Activated T-cell treated with anti-CD3 and anti-CD28 coated beads, Interleukin-2, amount 50 U/mL, for 72 hours (primary cell): ENCODE measurements at places on chromosomes 6 and 20. TPM values are rescaled to one million over a fixed set of nuclear protein-coding genes. Genes with fewer than 3 reads are reported as not detected.

- DNase-seq: peak; percentile 79
These were observed 1.2 kb upstream of the C6orf62 start for GRCh38 chr6:24720131-24720603.

DNA sequence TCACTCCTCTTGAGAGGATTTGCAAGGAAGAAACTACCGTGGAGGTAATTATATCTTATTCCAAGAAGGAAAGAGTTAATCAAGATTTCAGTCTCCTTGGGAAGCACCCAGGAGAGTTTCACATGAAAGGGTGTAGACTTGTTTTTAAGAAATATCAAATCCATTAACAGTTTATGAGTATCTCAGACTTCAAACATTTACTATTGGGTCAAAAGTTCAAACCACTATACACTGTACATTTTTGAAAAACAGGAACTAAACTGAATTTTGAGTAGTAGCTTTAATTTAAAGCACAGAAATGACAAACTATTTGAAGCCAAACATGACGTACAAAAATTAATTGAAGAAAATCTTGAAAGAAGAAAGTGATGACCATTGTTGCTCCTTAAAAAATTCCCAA is 164.0 kb downstream of the FOXC1 start:
- DNase-seq: no peak

- no peak for DNase-seq
These were observed 724.6 kb downstream of the UTRN start for GRCh38 chr6:145009711-145010110.

- DNase-seq: no peak
These were observed 1.4 kb upstream of the MANBAL start for GRCh38 chr20:37288091-37288490.

GRCh38 chr20:51196991-51197651 is 174.2 kb upstream of the KCNG1 start:
- no peak for DNase-seq

DNA sequence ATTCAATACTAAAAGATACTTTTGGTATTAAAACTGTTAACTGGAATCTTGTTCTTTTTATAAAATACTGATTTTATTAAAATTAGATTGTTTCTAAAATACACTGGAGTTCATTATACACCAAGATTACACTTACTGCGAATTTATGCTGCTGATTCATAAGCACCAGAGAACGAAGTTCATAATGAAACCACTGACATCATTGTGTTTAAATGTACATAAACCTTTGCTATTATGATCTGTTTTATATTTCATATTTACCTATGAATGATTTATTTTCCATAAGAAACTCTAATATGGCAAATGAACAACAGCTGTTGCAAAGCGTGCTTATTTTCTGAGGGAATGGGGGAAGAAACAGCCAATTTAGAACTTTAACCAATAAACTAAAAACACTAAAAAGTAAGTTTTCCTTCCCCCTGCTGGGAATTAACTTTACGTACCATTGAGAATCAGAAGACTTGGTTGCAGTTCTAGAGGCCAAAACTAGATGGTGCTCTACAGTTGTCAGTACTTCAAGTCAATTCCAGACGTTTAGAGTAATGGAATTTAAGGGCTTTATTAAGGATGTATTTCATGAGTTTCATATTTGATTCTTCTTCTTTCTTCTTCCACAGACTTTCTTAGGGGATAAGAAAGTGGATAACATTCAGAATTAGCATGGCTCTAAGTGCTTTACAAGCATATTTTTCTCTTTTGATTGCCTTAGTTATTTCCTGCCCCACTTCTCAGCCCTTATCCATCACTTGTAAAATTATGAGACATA is 30.8 kb upstream of the COL19A1 start:
- DNase-seq: no peak

- DNase-seq: peak; percentile 7
These were observed 108.1 kb downstream of the TMEM200A start for GRCh38 chr6:130473886-130474285.

The FAM83C gene
- total RNA-seq: not detected

DNA sequence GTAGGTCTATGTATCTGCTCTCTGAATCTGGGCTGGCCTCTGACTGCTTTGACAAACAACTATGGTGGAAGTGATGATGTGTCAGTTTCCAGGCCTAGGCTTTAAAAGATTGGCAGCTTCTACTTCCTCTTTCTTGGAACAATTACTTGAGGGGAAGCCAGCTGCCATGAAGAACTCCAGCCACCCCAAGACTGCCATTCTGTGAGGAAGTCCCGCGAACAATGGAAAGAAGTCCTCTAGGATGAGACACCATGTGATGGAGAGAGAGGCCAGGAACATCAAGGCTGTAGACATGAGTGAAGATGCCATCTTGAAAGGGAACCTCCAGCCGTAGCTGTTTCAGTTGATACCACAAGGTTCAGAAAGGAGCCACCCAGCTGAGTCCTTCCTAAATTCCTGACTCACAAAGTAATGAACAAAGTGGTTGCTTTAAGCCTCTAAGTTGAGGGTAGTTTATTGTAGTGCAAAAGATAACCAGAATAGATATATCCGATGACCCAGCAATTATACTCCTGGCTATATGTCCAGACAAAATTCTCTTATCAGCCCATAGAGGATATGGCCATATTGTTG is 15.3 kb upstream of the TCF15 start:
- no peak for DNase-seq

The ZSWIM3 gene
- total RNA-seq: 6.5 TPM

The SYNE1 gene
- total RNA-seq: 38.9 TPM

The TMEM151B gene
- not detected for total RNA-seq

DNA sequence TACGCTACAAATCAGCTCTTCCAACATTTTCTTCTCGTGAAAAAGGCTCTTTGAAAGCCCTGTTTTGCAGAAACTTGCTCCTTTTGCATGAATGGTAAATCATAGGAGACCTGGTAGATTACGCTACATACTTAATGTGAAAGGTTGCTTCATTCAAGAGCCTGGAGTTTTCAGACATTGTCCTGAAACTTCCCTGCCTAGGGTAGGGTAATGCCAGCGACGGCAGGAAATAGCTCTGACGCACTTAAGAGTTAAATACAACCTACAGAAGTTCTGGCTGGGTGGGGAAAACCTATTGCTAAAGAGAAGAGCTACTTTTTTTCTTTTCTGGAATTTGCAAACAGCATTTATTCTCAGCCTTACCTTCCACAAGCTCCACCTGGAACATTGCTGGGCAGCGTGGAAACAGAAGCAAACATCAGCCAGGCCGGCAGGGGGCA is 144.5 kb downstream of the LPA start:
- DNase-seq: no peak

DNA sequence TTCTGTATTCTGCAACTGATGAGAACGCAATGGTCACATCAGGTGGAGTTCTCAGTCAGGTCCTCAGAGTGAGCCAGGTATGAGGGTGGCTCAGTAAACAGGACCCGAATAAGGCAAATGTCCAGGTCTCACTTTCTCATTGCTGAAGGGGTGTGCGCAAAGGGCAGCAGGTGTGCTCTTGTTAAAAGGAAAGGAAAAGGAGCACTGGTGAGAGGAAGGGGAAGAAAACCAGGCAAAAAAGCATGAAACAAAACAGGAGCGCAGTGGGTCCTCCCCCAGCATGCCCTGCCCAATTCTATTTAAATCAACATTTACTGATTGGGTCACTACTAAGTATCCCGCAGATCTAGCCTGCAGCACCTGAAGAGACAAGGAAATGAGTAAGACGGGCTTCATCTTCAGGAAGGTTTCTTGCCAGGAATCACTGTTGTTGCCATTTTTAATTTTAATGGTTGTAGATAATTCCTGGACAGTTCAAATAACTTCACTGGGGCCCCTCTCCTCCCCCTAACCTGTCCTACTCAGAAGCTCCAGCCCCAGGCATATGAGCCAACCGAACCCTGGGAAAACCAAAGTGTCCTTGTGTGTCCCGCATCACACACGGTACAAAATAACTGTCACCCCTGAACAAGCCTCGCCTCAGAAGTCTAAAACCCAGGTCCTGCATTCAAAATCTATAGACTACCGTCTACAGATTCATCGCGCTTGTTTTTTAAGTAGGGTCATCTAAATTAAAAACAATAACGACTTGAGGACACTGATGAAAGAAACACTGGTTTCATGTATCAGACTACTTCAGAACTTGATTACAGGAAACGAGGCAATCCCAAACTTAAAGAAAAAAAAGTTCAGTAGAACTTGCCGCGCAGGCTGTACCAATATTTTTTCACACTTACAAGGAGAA is 980 bp downstream of the MBOAT1 start:
- no peak for DNase-seq

DNA sequence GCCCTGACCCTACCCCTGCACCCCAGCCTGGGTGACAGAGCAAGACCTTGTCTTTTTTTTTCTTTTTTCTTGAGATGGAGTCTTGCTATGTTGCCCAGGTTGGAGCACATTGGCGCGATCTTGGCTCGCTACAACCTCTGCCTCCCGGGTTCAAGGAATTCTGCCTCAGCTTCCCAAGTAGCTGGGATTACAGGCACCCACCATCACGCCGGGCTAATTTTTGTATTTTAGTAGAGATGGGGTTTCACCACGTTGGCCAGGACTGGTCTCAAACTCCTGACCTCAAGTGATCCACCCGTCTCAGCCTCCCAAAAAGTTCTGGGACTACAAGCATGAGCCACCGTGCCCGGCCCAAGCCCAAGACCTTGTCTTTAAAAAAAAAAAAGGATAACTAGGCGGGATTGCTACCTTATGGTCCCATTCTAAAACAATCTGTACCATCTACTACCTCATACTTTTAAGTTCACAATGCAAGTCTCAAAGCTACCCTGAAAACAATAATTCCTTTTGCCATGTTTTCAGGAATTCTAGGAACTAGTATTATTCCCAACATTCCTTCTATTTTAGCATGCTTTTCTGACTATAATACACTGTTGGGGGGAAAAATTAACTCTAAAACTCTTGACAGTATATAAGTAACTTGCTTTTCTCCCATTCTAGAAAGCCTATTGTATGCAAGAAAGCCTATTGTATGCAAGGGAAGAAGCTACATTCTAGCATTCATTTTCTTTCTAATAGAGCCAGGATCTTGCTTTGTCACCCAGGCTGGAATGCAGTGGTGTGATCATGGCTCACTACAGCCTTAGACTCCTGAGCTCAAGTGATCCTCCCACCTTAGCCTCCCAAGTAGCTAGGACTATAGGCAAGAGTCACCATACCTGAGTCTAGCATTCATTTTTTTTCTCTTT is 6.6 kb downstream of the TUBB start:
- no peak for DNase-seq

- no peak for DNase-seq
These were observed 95.1 kb upstream of the IYD start for GRCh38 chr6:150273457-150274309.

The TCP11 gene
- not detected for total RNA-seq

DNA sequence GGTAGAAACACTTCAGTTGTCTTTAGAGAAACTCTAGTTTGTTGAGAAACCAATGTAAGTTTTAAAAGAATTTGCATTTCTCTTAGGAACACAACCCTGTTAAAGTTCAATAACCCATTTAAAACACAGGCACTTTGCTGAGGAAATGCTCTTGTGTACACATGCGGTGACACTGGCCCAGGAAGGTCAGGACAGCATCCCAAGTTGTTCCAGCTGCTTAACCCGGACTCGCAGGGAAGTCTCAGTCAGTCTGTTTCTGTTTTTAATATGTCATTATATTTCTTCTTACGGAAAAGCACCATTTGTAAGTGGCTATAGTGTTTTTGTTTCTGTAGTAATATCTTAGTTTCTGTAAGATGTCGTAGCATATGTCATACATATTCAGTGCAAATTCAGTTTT is 36.9 kb downstream of the RIN2 start:
- DNase-seq: no peak

DNA sequence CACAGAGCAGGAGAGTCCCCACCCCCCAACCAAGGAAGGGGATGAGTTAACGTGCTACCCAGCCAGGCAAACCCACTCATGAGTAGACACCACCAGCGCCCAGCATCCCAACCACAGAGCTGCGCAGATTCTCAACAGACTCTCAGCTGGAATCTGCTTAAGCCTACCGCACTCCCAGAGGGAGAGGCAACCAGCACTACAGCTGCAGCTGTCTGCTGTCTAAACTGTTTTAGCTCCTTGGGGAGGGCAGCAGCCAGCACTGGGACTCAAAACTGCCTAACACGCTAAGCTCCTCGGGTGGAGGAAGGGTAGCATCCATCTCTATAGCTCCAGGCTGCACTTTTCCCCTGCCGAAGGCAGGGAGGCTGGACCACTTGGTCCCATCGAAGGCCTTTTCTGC is 539.8 kb downstream of the EPHA7 start:
- DNase-seq: no peak

DNA sequence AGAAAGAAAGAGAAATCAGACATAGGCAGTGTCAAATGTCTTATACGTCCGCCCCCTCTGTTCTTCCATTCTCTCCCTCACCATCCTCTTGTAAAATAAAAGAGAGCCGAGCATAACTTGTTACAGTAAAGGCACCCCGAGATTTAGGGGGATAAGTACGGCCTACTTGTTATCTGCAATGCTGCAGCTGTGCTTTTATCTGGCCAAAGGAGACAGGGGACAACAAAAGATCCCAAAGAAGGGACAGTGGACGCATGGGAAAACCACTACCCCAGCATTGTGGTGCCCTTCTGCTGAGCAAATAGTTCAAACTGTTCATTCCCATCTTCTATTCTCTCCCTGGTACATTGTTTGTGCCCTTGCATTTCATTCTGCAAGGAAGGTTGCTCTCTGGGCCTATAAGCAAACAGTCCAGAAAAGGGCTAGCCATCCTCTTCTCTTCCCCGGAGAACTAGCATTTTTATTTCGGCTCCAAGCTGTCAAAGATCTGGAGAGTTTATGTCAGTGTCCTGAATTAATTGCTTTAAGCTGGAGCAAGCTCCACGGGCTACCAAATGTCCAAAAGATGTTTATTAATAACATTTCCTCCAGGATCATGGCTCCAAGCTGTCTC is 22.3 kb downstream of the FOXA2 start:
- no peak for DNase-seq

GRCh38 chr6:11083491-11083890 is 10.1 kb upstream of the SMIM13 start:
- no peak for DNase-seq

DNA sequence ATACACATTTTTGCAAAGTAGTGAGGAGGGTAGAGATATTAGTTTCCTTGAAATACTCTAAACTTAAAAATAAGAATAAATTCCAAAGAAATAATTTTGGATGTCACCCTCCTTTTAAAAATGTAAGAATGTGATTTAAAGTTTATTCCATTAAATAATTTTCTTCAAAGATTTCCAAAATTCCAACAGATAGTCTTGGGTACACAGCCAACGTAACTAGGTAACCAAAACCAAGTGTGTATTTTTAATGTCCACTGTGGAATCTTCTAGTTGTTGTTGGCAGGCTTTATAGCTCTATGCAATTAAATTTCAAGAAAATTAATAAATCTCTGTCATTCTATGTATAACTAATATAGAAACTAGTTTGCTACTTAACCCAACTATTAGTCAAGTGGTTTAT is 101.3 kb downstream of the COL21A1 start:
- DNase-seq: no peak
